ENCODE measurements at places on chromosomes 2 and 18.
A peak's percentile ranks its signal among the peaks of the same experiment; 100 is the strongest.

DNA sequence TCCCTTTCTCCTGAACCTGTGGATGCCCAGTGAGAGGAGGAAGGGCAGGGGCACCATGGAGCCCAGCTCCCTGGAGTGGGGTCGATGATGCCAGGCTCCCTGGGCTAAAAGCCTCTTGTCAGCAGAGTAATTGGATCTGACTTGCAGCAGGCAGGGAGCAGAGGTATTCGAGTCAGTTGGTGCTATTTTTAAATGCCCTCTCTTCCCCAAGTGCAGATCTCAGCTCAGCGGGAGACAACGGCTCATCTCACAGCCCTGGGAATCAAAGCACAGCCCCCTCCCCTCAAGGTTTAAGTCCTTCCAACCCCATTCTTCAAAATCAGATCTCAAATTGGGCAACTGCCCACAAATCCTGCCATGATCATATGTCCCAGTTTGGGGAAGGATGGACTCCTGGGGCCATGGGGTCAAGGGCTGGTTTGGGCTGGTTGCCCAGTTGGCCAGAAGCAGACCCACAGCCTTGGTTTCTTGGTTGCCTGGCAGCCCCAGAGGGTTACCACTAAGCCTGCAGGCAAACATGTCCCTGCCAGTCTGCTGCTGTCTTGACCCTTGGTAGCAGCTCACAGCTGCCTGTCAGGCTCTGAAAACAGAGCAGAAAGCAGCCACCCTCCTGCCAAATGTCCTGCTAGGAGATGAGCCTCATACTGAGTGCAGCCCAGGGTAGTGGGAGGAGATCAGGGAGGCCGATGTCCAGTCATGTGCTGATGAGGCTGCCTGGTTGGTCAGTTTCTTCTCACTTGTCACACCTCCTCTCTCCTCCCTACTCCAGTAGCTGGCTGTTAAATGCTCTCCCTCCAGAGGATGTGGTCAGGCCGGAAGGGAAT is 244.9 kb downstream of the LOXHD1 start:
- no peak for DNase-seq

DNA sequence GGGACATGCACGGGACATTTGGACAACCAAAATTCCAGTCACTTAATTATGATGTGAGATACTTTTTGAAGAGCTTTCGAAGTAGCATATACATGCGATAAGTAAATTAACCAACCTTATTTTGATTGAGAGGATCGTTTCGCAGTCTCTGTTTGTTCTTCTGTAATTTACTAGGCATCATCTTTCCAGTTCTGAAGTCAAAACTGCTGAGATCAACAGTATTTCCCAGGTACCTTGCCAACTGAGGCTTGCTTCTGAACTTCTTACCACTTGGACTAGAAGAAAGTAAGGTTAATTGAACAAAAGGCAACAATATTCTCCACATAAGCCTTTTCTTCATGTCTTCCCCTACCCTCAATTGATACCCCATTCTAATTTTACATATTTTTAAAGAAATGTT is 19.6 kb downstream of the MBD2 start:
- DNase-seq = no peak

GRCh38 chr2:30235859-30236535 is 4.7 kb downstream of the LBH start:
- peak; percentile 57 for DNase-seq

DNA sequence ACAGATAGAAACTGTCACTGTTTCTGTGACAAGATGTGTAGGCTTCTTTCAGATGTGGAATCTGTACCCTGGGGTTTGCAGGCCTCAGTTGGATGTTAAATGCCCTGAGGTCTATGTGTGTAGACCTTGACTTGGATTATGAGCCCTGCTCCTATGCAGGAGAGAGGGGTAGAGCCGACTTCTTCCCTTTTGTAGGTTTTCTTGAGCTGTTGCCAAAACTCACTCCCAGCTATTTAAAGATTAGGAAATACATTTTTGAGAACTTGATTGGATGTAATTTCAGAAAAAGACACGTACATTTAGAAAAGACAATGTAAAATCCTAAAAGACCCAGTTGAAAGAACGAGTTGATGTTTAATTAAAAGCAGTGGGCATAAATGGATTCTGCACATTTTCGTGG is 374.8 kb downstream of the SLC4A3 start:
- DNase-seq = no peak

DNA sequence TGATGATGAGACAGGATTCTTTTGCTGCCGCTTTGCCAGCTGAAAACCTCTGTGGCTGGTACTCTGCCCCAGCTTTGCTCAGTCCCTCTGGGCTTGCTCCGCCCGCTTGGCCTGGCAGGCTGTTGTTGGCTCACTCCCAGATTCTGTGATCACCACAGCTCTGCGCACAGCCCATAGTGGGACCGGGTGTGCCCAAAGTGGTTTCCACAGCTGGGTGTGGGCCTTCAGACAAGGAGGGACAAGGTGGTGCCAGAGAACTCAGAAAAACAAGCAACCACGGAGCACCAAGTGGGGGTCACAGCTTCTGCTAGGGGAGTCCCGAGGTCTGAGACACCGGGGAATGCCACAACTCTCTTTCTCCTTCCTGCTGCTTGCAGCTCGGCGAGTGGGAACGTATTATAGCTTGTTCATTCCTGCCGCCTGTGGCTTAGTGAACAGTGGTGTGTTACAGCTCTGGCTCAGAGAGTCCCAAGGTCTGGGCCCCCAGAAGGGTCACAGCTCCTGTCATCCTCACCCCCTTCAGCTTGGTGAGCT is 9.2 kb upstream of the KYNU start:
- DNase-seq = no peak

GRCh38 chr2:120180066-120180465 is 43.1 kb downstream of the TMEM185B start:
- DNase-seq = no peak

GRCh38 chr2:48480526-48480925 is 49.4 kb upstream of the STON1 start:
- DNase-seq = no peak

GRCh38 chr2:132668987-132669907 is 758 bp downstream of the LYPD1 start:
- no peak for DNase-seq

GRCh38 chr2:16630463-16630862 is 35.2 kb downstream of the CYRIA start:
- no peak for DNase-seq

- DNase-seq = no peak
These were observed 306.7 kb upstream of the SLC8A1 start for GRCh38 chr2:40758401-40759155.

DNA sequence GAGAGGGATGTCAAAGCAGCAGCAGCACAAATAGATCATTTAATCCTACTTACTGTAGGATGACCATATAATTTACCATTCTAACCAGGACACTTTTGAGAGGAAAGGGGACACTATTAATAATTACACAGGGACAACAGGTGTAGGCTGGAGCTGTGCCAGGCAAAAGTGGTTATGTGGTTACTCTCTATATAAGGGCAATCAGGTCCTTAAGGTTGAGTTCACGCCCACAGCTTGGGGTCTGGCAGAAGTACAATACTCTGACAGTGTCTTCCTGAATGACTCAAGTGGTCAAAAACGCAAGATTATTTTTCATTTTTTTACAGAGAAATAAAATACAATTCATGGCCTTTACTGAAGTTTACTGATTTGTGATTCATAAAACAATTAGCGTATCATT is 2.8 kb downstream of the PREPL start:
- DNase-seq = no peak

DNA sequence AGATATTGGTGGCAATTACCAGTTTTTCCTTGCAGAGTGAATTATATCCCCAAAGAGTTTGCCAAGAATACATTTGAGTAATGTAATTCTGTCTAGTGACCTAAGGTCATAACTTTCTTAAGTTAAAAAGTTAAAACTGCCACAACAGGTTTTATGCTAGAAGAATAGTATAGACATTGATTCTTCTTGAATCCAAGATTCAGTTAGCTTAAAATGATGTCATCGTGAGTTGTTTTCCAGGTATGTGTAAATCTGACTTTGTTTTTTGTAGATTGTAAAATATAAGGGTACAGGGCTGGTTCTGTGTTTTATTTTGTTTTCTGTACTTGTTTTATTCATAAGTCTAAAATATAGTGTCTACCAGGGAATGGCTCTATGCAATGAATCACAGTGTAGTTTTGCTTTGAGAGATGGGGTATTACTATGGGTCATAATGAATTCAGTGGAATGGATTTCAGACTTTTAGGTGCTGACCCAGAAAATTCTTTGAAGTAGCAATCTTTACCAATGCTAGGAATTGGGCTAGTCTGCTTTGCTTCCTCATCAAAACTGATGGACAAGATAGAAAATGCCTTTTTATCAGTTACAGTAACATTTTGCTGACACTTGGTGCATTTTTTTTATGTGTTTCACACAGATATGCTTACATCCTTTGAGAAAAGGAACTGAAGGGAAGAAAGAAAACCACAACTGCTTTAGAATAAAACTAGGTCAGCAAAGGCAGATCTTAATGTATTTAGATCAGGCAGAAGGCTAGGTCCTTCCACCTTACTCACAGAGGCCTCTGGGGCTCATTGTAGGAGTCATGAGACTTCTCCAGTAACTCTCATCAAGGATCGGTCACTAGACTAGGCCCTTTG is 20.8 kb upstream of the MGAT5 start:
- DNase-seq = peak; percentile 69

GRCh38 chr2:190896477-190896876 is 15.9 kb downstream of the GLS start:
- DNase-seq = no peak

DNA sequence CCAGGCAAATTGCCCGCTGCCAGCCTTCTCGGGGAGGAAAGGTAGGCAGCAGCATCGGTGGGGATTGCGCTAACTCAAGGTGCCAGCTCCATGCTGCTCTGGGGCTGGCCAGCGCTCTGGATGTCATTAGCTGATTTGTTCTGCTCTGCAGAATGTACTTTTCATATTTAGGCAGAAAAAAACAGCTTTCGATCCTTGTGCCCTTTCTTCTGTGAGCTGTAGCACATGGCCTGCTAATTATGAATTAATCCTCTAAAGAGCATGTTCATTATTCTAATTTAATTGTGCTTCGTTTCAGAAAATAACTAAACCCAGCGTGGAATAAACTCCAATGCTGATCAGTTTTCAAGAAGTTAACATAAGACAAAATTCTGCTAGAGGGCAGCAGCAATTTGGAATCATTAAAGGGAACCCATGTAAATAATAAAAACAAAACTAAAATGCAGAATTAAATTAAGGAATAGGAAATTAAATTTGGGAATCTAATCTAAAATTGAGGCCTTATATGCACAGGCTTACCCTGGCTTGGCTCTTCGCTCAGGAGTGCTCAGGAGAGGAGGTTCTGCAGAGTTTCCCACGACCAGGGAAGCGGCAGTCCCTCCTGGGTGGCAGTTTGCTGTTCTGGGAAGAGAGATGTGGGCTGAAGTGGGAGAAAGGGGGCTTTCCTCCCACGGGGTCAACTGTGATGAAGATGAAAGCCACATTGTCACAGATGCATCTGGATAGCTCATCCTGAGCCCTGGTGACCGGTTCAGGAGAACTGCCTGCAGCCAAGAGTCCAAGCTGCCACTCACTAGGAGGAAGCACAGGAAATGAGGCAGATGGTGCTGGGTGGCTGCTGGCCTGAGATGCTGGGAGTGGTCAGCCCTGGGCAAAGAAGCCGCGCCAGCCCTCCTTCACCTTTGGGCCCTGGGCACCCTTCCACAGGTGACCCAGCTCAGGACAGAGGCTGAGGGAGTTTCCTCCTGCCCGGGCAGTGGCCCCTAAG is 93.2 kb upstream of the PKDCC start:
- no peak for DNase-seq

DNA sequence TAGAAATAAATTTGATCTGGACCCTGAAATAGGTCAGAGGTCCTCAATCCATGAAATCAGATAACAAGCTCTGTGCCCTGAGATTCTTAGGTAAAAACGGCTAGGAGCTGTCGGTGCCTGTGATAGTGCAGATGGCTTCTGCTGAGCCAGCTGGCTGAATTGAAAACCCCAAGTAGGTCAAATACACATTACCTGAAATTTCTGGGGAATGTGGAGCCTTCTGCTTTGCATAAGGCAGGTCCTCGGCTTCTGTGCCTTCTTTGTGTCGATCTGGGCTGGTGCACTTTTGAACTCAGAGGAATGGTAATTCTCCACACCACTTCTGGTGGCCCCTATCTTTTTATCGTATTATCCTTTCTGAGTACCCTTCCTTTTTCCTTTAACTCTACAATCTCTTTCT is 66.6 kb downstream of the CNTNAP5 start:
- no peak for DNase-seq

- DNase-seq = no peak
These were observed 116.2 kb downstream of the TANC1 start for GRCh38 chr2:159084384-159085370.

DNA sequence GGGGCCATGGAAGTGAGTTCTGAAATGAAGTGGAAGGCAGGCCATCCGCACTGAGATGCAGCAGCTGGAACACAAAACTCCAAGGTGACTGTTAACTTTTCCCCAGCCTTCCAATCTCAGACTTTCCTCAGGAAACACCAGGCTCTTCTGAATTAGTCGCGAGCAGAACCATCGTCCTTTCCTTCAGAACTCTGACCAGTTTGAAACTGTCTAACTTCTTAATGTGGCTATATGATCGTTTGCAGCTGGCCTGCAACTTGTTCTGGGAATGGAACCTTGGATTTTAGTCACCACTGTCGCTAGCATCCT is 620 bp upstream of the RPL37A start:
- DNase-seq = no peak

GRCh38 chr2:177721087-177721486 is 328.5 kb downstream of the AGPS start:
- DNase-seq = no peak

- no peak for DNase-seq
These were observed 20.9 kb upstream of the SMAD4 start for GRCh38 chr18:51009072-51009471.

DNA sequence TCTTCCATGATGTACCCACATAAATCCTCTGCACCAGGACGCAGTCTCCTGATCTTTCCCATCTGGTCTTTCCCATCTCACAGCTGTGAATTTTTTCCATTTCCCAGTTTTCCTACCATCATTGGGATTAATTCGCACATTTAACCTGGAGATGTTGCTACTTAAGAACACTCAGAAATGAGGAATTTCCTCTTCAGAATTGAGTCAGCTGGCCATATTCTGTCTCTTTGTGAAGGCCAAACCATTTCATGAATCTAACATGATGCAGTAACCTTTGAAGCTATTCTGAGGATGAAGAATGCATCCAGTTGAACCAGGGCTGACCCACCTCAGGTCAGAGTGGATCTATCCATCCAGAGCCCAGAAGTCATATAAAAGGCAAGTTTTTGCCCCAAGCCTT is 326.8 kb downstream of the SETBP1 start:
- DNase-seq = no peak

- no peak for DNase-seq
These were observed 3.5 kb downstream of the KCNF1 start for GRCh38 chr2:10915236-10915635.

DNA sequence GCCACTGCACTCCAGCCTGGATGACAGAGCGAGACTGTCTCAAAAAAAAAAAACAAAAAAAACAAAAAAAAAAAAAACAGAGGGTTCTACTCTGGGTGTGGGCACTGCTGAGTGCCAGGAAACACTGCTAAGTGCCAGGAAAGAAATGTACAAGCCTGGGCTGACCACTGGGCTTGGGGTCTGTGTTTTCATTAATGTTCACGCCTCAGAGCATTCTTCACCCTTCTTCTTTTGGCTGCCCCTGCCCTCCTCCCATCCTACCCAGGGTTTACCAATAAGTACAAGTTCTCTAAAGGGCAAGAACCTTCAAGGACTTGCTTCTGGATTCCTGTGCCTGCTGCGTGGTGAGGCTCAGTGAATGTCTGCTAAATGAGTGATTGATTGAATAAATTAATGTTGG is 49.3 kb upstream of the LRPPRC start:
- DNase-seq = no peak
